ENCODE measurements at places on chromosomes 7 and 10.

- DNase-seq, result no peak
Observed at GRCh38 chr10:131702531-131703356, 198.1 kb upstream of the PPP2R2D start.

DNA sequence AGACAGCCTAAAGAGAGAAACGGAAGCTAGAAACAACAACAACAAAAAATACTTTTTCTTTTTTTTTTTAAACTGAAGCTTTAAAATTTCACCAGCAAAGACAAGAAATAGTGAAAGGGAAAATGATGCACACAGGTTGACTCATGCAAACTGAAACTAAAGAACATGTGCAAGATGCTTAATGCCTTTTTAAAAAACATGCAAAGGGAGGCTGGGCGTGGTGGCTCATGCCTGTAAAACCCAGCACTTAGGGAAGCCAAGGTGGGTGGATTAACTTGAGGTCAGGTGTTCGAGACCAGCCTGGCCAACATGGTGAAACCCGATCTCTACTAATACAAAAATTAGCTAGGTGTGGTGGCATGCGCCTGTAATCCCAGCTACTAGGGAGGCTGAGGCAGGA is 15.1 kb upstream of the CUBN start:
- peak; percentile 27 for DNase-seq

DNA sequence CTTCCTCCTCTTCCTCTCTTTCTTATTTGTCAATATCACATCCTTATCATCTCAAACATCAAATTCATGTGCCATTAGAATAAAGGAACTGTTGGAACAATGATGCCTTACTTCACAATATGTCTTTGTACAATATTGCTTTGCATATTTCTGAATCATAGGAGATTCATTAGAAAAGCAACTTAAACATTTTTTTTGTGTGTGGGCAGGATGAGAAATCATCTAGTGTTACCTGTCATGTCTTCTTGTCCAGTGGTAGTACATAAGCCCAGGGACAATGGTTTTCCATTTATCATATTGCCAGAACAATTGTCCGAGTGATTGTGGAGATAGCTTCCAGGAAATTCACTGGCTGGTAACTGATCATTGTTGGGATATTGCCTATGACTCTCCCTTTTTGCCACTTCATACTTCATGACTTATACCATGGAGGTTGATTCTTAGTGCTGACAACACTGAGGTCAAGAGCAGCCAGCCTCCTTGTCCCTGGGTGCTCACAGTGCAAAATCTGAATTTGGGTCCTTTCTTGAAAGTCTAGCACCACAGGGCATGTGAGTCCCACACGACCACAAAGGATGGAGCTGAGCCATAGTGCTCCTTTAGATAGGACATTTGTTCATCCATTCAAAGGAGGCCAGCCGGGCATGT is 215.0 kb downstream of the MDFIC start:
- DNase-seq, result no peak

GRCh38 chr7:14125998-14126397 is 136.5 kb upstream of the ETV1 start:
- DNase-seq, result no peak

DNA sequence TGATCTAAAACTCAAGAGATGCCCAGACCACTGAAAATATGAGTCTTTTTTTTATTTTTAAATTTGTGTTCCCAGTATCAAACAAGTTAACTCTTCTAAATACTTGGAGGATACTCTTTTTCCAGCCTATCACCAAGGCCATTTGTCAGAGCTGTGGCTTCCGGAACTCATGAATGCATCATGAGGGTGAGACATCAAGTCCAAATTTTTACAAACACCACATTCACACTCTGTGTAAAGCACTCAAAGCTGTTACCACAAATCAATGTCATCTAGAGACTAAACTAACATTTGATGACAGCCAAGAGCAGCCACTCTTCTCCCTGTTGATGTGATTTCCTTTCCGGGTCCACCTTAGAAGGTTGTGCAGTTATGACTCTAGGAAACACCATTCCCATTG is 43.8 kb upstream of the ARID5B start:
- no peak for DNase-seq

DNA sequence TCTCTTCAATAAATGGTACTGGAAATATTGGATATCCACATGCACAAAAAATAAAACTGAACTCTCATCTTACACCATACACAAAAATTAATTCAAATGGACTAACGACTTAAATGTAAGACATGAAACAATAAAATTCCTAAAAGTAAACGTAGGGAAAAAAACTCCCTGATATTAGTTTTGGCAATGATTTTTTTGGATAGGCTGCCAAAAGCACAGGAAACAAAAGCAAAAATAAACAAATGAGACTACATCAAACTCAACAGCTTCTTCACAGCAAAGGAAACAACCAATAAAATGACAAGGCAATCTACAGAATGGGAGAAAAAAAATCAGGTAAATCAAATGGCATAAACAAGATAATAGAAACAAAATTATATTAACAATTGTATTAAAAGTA is 65.7 kb downstream of the ORC5 start:
- DNase-seq, result no peak

DNA sequence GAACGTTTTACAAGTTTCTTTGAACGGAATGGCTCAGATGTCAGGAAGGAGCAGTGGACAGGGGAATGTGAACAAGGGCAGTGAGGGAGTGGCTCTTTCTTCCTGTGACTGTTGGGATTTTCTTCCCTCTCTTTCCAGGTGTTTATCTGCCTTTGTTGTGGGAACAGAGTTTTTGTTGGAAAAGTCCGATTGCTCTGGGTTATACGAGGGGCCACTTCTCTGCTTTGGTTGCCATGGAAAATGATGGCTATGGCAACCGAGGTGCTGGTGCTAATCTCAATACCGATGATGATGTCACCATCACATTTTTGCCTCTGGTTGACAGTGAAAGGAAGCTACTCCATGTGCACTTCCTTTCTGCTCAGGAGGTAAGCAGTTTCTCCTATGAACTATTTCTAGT is 41.4 kb downstream of the ZRANB1 start:
- no peak for DNase-seq

GRCh38 chr7:156503196-156503595 is 137.4 kb upstream of the RNF32 start:
- no peak for DNase-seq

DNA sequence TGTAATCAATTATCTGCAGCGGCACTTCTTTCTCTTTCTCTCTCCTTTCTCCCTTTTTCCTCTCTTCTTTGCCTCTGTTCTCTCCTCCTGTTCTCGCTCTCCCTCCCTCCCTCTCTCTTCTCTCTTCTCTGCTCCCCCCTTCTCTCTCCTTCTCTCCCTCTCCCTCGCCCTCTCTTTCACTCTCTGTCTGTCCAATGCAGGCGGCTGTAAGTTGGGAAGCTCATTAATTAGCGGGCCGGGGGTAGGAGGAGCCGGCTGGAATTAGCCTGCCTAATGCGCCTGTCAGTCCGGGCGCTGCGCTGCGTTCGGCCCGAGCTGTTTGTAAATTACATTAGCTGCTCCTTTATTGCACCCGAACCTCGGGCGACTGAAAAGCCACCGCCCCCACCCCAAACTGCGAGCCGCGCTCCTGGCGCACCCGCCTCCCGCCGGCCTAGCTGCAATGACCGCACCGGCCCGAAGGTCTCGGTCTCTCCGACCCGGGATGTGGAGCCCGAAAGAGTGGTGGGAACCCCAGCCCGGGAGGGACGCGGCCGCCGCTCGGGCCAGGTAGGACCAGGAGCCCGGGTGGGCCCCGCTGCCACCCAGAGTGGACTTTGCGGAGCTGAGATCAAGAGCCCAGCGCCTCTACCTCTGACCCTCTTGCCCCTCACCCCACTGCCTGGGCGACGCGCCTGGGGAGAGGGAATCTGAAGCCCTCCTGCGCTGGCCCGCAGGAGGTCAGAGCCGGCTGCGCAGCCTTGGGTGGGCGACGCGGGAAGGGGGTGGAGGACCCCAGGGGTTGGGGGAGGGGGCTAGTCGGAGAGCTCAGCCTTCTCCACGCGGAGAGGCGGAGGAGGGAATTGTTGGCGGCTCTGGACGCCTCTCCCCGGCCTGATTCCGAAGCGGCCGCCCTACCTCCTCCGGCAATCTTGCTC is at the start of gene LBX1:
TSS of gene LBX1 (minus strand) at position 198 of the 917 bp plus-strand sequence. CDS start 648 bp downstream, outside the sequence.
- no peak for DNase-seq

DNA sequence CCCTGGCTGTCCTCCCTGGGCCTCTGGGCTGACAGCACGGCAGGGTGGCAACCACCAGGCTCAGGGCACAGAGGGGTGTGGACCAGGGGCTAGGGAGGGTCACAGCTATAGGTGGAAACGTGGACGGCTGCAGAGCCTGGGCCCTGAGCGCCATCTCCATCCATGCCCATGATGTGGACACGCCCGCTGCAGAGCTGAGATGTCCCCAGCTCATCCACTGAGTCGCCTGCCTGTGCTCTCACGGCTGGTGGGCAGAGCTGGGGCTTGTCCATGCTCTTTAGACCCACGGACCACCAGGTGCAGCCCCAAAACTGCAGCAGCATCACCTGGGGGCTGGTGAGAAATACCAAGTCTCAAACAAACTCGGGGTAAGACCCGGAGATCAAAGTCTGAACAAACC is 16.1 kb downstream of the TECPR1 start:
- no peak for DNase-seq

GRCh38 chr10:20769481-20769880 is 127.6 kb downstream of the NEBL start:
- no peak for DNase-seq

DNA sequence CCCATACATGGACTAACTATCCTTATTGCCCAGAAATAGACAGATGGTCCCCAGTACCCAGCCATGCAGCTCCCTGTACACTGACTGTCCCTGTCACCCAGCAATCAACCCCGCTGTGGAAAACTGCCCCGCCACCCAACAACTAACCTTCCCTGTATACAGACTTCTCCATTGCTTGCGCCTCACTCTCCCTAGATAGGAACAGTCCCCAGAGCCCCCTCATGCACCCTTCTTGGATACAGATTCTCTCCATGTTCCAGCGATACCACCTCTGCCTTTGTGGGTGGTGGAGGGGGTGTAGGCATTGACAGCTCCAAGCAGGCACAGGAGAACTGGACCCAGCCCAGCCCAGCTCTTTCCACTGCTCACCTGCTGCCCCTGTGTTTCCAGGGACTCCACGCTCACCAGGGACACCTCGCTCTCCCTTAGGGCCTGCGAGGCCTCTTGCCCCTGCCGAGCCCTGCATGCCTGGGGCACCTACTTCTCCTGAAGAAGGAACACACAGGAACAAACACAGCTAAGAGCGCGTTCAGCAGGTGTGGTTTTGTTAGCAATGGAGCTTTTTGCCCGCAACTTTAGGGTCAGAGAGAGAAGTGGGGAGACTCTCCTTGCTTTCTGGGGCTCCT is 7.2 kb downstream of the SFTPD start:
- no peak for DNase-seq

DNA sequence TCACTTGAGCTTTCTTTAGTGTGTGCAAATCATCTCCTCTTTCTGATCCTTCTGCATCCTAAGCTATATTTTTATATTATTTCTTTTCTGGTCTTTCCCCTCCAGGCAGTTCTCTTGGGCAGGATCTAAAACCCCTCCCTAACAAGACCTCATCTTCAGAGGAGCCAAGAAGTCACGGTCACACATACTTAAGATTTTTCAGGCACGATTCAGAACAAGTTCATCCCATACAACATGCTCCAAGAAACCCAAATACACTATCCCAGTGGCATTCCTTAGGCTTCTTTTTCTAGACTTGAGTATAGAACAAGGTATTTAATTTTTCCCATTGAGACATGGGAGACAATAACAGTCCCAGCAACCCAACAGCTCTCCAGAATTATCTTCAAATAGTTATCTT is 1251.5 kb downstream of the DNAJB9 start:
- no peak for DNase-seq

- no peak for DNase-seq
Observed at GRCh38 chr7:92667816-92668535, 77.8 kb upstream of the FAM133B start.

- no peak for DNase-seq
Observed at GRCh38 chr10:78996792-78997129, 72.0 kb upstream of the ZMIZ1 start.

DNA sequence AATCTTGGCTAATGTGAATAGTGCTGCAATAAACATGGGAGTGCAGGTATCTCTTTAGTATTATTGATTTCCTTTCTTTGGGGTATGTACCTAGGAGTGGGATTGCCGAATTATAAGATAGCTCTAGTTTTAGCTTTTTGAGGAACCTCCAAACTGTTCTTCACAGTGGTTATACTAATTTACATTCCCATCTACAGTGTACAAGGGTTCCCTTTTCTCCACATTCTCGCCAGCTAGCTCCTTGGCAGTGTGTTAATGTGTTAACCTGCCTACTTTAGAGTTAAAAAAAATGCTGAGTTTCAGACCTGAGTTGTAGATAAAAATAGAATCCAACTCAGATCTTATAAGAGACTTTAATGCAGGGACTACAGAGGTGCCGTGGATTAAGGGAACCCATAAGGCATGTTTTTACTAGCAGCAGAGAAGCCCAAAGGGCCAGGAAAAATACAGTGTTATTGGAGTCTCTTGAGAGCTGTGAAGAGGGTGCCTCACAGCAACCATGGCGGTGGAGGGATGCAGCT is 35.4 kb downstream of the CDK13 start:
- no peak for DNase-seq

GRCh38 chr7:80508440-80508839 is 3.4 kb downstream of the GNAT3 start:
- no peak for DNase-seq

DNA sequence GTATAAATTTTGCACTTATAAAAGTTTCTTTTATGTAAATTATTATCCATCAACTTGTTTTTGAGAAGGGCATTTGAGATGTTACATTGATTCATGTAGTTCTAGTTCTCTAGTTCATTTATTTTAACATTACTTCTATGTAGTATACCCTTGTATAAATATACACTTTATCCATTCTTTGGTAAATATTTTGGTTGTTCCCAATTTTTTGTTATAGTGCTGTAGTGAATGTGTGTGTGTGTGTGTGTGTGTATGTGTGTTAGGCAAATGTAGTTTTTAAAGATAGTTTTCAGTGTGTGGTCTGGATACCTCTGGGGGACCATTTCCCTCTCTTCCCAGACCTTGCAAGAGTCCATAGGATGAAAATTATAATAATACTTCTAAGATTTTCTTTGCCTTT is 15.0 kb downstream of the PRKAR2B start:
- no peak for DNase-seq

DNA sequence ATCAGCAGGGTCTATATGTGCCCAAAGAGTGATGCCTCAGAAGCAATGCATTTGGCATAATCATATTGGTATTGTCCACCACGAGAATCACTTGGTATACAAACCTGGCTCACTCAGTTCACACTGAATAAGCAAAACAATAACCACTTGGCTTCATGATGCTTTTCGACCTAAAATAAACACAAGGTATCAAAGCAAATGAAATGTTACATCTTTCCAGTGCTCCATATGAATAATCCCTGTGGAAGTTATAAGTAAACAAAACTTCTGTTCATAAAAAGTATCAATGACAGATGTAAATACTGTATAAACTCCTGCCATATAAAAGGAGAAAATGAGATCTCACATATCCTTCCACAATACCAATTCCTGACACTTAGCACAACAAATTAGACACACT is 29.8 kb upstream of the EBLN1 start:
- DNase-seq, result no peak

Measured in activated CD8-positive, alpha-beta memory T cell treated with anti-CD3 and anti-CD28 coated beads for 4 hours (primary cell).